ENCODE measurements at places on chromosomes 11 and 22. TPM values are rescaled to one million over a fixed set of nuclear protein-coding genes. Genes with fewer than 3 reads are reported as not detected.

Gene ANO9
- total RNA-seq, result 131 TPM

DNA sequence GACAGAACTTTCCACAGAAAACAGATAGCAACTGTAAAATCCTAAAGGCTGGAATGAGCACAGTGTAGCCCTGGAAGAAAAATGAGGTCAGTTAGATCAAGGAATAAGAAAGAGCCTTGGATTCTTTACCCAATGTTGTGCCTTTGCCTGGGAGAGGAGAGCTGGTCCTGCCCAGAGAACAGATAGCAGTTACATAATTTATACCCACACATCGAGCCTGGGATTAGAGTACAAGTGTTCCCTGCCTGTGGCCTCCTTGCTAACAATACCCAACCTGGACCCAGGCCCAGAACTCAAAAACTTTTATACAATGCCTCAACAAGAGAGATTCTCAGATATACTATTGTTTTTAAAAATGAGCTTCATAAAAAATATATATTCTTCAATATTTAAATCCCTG is 1998.4 kb downstream of the LRRC4C start:
- DNase-seq, result no peak

DNA sequence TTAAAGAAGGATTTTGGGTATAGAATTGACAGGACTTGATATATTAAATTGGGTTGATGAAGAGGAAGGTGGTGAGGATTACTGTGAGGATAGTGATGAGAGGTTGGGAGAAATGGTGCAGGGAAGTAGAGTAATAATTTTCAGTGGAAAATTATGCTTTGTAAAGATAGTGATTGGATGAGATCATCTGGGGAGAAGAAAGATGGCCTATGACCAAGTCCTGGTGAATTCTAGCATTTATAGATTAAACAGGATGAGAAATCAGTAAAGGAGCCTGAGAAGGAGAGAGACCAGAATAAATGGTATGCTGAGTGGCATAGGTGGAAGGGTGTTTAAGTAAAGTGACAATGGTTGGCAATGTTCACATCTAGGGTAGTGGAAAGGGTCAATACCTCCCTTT is 15.0 kb downstream of the IPO7 start:
- DNase-seq, result no peak

- no peak for DNase-seq
Observed at GRCh38 chr22:39139933-39140332, 12.5 kb downstream of the CBX7 start.

- DNase-seq, result no peak
Observed at GRCh38 chr22:41289671-41290070, 3.7 kb upstream of the RANGAP1 start.

GRCh38 chr11:104529213-104529612 is 365.3 kb upstream of the PDGFD start:
- DNase-seq, result no peak

DNA sequence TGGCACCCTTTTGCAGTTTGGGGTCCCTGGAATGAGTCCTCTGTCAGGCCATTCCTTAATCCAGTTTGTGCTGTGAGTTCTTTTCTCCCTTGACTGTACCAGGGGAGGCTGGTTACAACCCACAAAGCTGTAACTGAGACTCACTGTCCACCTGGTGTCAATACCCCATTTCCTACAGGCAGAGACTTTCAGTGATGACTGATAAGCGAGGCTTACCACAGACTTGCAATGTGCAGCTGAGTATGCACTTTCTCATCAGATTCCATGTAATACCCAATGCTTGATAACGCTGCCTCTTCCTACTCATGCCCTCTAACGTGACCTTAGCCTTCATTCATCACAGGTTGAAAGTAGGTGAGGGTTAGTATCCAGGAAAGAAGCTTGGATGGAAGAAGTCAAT is 120.1 kb downstream of the INSC start:
- DNase-seq, result no peak

DNA sequence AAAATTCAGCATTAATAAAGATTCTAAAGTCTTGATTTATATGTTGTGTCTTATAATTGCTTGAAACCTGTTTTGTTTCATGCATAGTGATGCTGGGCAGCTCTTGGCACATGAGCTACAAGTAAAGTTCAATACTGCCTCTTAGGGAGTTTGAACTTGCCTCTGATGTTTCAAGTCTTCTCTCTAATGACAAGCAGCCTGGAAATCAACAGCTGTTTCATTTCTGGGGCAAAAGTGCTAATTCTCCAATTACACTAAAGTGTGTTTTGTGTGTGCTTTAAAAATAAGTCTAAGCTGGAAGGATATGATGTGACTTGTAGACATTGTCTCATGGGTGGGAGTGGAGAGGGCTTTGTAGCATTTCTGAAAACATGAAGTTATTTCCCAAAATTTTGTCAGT is 23.7 kb upstream of the SESN3 start:
- no peak for DNase-seq

- DNase-seq, result no peak
Observed at GRCh38 chr11:62137276-62137861, 13.6 kb downstream of the INCENP start.

Gene OR52H1
- 0.28 TPM for total RNA-seq

Data from mucosa of descending colon (tissue), 3 donors.